Epithelial cell of esophagus (primary cell): ENCODE measurements at places on chromosomes 11 and 22.

GRCh38 chr11:1015826-1016545, 20.5 kb downstream of the MUC6 start:
- no peak for DNase-seq

DNA sequence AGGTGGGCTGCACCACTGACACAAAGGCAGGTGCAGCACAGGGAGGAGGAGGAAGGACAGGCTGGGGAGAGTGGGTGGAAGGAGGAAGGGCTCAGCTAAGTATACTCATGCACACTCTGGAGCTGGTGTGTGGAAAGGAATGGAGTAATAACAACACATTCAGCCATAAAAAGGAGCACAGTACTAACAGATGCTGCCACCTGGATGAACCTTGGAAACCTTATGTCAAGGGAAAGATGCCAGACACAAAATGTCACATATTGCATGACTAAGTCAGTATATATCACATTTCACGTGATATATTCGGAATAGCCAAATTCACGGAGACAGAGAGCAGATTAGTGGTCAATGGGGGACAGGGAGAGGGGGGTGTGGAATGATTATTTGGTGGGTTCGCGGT, 389.6 kb upstream of the SYN3 start:
- no peak for DNase-seq

GRCh38 chr11:1531449-1532013, 40.5 kb downstream of the DUSP8 start:
- DNase-seq, result peak; percentile 71

GRCh38 chr11:123195188-123196059, at the start of gene CLMP:
CLMP (minus strand) TSS chr11:123195248; CDS start chr11:123194940, 308 bp downstream.
- no peak for DNase-seq

DNA sequence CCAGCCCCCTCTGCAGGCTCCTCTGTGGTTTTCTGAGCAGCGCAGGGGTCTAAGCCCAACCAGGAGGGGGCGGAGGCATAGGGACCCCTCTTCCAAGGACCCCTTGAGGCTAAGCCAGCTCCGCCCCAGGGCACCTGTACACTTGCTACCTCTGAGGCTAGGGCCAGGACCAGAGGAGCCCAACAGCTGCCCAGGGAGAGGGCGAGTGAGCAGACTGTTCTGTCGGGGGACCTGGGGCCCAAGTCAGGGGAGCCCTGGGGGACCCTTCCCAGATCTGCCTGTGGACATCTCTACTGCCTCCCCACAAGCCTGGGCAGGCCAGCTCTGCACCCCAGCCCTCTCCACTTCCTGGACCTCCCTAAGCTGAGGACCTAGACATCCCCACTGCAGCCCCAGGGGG, 1.8 kb downstream of the B4GALNT4 start:
- DNase-seq, result no peak

GRCh38 chr11:38582151-38582550, 1984.1 kb upstream of the RAG2 start:
- no peak for DNase-seq

DNA sequence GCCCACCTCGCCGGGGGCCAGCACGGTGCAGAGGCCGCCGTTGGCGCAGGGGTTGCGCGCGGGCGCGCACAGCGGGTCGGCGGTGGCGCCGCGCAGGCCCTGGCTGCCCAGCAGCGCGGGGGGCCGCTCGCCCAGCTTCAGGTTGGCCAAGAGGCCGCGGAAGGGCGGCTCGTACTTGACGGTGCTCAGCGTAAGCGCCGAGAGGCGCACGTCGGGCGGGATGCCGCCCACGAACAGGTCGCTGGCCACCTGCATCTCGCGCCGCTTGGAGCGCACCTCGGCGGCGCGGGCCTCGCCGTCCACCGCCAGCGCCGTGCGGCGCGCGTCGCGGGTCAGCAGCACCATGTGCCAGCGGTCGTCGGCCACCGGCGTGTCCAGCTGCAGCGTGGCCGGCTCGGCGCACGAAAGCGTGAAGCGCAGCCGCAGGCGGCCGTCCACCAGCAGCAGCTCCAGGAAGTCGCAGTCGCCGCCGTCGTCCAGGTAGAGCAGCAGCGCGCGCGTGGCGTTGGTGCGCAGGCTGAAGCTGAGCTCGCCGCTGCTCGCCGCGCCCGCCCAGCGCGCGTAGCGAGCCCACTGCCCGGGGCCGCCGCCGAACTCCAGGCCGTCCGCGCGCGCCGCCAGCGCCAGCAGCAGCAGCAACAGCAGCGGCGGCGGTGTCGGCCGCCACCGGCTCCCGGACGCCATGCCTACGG, 9.8 kb downstream of the NRXN2 start:
- peak; percentile 77 for DNase-seq

DNA sequence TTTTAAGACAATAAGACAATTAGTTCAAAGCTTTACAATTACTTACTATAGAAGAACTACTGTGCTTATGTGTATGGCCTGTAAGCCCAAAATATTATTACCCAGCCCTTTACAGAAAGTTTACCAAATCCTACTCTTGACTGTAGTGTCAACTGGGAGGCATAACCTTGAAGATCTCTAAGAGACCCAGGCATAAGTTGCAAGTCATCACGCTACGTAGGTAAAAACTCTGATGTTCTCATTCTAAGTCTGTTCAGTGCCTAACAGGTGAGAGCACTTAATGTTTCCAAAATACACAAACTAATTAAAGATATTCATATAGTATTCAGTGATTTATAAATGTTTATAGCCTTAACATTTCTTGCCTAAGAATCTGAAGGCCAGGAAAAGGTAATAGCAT, 12.9 kb downstream of the SESN3 start:
- DNase-seq, result no peak

DNA sequence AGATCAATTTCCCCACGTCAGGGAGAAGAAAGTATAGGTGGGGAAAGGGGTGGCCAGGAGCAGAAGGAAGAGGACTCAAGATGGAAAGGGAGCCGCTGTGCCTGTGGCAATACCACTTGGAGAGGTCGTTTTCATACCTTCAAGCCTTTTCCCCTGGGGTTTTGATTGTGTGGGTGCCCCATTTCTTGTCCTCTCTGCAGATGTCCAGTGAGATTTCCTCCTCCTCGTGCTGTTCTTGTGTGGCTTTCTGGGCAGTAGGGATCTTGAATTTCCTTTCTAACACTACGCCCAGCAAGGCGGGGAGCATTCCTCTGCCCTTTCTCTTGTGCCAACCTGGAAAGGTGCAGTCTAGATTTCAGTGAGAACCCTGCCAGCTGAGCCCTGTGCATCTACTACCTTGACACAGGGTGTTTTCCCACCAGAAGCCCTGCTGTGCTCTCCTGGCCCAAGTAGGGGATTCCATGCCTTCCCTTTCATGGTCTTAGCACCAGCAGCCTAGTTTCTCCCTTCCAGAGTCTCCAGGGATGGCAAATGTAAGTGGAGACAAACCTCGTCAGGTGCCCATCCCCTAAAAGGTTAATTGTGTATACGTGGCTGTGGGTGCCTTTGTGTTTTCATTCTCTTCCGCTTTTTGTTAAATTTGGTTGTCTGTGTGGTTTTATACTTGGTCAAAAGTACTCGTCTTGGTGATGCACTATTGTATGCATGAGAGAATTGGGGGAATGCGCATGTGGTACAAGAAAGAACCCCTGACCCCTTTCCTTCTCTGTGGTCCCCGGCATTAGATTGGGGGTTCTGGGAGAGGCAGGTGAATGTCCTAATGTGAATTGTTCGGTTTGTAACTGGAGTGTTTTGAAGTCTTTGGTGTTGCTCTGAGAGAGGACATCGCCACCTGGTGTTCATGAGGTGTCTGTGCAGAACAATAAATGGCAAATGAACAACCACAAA, 71.4 kb upstream of the MPEG1 start:
- peak; percentile 63 for DNase-seq
